ENCODE measurements at places on chromosomes 1 and 21.
A peak's percentile ranks its signal among the peaks of the same experiment; 100 is the strongest.

- DNase-seq: no peak
Measured at GRCh38 chr1:203673550-203674411, 47.1 kb downstream of the ATP2B4 start.

- no peak for DNase-seq
Measured at GRCh38 chr1:58231204-58231603, 315.3 kb downstream of the OMA1 start.

GRCh38 chr1:183198463-183198862 is 12.4 kb downstream of the LAMC2 start:
- DNase-seq: no peak

GRCh38 chr1:172136925-172137324 is 283.6 kb upstream of the C1orf105 start:
- DNase-seq: no peak

DNA sequence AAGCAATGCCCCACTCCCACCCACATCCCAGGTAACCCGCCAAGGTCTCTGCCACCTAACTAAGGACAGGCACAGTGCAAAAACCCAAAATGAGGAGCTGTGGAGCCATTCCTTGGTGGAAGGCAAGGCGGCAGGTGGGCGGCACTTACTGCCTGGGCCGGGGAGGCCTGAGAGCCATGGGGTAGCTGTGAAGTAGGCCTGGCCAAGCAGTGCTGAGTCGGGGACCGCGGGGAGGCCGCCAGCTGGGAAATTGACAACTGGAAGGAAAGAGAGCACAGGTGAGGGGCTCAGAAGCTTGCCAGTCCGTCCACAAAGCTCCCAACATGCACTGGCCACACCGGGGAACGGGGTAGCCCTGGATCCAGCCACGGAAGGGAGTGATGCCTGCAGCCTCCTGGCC is 85.3 kb downstream of the NPHP4 start:
- no peak for DNase-seq

- DNase-seq: no peak
Measured at GRCh38 chr1:89959719-89960118, 35.2 kb upstream of the ZNF326 start.

- DNase-seq: no peak
Measured at GRCh38 chr1:244239261-244239770, 188.2 kb downstream of the ZBTB18 start.

DNA sequence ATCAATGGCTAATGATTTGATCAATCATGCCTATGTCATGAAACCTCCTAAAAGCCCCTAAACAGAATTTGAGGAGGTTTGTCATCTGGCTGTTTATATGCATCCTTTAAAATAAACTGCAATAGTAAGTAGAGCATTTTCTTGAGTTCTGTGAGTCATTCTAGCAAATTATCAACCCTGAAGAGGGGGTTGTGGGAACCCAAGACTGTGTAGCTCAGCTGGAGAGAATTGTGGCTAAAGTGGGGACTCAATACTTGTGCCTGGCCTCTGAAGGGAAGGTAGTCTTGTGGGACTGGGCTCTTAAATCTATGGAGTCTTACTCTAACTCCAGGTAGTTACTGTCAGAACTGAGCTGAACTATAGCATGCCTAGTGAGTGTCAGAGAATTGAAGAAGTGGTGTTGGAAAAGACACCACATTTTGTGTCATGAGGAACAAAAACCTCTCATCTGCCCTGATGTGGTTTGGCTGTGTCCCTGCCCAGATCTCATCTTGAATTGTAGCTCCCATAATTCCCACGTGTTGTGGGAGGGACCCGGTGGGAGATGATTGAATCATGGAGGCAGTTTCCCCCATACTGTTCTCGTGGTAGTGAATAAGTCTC is 402.4 kb downstream of the USH2A start:
- no peak for DNase-seq

- no peak for DNase-seq
Measured at GRCh38 chr1:20974069-20974468, 187.0 kb upstream of the HP1BP3 start.

DNA sequence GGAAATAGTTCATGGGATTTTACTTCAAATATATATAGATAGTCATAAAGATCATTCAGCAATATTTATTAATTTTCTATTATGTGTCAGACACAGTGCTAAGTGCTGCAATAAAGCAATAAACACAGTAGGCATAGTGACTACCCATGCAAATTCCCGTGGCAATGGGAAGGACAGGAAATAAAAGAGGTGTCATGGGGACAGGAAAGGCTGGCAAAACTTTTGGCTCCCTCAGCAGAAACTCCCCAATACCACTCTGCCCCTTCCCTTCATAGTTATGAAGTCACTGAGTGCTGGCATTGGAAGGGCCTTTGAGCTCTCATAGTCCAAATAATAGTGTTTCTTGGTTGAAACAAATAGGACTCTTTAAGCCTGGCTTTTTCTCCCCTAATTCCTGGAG is 104.4 kb upstream of the DPT start:
- no peak for DNase-seq

- peak; percentile 28 for DNase-seq
Measured at GRCh38 chr1:44808063-44808937, at the start of gene BTBD19. TSS of gene BTBD19 (plus strand) at chr1:44808523. CDS start at chr1:44808821, 298 bp downstream.

DNA sequence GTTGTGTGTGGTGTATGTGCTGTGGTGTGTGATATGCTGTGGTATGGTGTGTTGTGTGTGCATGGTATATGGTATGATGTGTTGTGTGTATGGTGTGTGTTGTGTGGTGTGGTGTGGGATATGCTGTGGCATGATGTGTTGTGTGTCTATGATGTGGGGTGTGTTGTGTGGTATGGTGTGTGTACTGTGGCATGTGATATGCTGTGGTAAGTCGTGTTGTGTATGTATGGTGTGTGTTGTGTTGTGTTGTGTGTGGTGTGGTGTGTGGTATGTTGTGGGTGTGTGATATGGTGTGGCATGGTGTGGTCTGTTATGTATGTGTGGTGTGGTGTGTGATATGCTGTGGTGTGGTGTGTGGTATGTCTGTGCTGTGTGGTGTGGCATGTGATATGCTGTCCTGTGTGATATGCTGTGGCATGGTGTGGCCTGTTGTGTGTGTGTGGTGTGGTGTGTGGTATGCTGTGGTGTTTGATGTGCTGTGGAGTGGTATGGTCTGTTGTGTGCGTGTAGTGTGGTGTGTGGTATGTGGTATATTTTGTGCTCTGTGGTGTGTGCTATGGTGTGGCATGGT is 318.0 kb downstream of the PTPRU start:
- no peak for DNase-seq

DNA sequence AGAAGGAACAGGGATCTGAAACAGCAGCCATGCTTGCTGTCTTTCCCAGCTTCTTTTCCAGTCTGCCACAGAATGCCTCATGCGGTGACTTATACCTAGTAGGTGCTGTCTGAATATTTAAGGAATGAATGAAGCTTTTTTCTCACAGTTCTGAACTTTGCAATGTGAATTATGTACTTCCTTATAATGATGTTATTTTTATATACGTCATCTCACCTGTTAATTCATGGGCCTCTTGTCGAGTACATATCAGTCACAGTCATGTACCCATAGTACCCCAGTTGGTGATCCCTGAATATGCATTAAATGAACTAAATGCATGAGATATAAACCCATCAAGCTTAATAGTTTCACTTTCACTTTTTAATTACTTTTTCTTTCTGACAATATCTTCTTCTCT is 132.7 kb downstream of the NTNG1 start:
- no peak for DNase-seq

- DNase-seq: no peak
Measured at GRCh38 chr21:21165063-21165645, 166.9 kb downstream of the NCAM2 start.

DNA sequence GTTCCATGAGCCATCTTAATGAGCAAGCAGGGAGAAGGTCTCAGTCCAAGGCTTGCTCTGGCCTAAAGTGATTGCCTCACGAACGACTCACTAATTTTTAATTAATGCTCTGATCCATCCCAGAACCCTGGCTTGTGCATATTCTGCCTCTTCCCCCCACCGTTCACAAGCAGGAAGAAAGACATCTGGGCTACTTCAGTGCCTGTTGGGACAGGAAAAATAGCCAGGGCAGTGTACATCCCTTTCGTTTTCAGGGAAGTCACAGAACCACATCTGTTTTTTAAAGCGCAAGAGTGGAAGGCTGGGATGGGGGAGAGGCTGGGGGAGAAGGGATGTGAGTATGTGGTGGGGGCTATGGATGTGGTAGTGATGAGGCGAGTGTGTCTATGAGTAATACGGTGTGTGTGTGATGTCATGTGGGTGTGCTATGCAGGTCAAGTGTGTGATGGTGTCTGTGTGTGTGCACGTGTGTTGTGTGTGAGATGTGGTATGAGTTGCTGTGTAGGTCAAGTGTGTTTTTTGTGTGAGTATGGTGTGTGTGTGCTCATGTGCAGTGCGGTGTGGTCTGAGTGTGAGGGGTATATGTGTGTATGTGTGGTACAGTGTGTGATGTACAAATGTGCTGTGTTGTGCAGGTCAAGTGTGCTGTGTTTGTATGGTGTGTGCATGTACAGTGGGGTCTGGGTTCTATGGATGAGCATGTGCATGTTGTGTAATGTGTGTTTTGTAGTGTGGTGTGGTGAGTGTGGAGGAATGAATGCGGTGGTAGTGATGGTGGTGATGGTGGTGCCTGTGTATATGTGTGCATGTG is 64.9 kb upstream of the SYT6 start:
- no peak for DNase-seq

- no peak for DNase-seq
Measured at GRCh38 chr1:238254935-238255334, 364.2 kb upstream of the ZP4 start.

DNA sequence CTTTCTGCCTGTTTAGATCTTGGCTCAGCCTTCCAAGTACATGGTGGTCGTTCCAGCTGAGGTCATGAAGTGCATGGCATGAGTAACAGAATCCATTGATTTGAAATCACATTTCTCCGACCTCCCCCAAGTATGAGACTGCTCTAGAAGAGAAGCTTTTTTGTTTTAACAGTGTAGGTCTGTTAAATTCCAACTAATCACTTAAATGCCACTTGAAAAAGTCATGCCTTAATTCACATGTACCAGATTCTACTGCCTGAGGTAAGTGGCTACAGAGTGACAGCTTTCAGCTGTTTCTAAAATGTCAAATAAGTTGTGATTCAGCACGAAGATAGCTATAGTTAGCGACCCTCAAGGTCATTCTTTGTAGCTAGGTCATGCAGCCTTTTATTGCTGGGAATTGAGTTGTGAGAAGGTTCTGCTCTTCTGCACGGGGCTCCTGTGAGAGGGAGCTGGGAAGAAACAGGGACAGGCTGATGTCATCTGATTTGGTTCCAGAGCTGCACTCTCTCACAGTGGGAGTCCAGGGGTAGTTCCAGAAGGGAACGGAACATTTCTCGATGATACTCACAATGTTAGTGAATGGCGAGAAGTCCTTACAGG is 112.7 kb downstream of the VPS13D start:
- no peak for DNase-seq

Measured in hypothalamus (tissue), 51 donors.